Hippocampal formation (tissue), 2 donors: ENCODE measurements at places on chromosomes 7 and 10.

- DNase-seq = no peak
Observed at GRCh38 chr10:73232887-73233286, 14.2 kb downstream of the DNAJC9 start.

DNA sequence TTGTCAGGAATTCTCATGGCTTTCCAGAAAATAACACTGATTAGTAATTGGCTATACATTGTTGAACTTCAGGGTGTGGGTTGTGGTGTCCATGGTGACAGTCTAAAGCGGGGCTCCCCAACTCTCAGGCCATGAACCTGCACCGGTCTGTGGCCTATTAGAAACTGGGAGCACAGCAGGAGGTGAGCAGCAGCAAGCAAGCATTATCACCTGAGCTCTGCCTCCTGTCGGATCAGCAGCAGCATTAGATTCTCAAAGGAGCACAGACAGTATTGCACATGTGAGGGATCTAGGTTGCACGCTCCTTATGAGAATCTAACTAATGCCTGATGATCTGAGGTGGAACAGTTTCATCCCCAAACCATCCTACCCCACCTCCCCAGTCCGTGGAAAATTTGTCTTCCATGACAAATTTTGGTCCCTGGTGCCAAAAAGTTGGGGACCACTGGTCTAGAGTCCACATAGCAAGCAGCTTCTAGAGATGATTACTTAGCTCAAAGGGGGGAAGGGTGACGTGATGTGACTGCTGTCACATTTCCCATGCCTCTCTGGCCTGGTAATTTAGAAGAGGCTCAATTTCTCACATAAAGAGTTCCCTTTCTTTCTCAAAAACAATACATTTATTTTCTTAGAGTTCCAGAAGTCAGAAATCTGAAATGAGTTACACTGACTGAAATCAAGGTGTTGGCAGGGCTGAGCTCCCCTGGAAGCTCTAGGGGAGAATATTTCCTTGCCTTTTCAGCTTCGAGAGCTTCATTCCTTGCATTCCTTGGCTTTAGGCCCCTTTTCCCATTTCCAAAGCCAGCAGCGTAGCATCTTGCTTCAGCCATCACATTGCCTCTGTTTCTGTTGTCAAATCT, 17.6 kb upstream of the FAM221A start:
- no peak for DNase-seq

DNA sequence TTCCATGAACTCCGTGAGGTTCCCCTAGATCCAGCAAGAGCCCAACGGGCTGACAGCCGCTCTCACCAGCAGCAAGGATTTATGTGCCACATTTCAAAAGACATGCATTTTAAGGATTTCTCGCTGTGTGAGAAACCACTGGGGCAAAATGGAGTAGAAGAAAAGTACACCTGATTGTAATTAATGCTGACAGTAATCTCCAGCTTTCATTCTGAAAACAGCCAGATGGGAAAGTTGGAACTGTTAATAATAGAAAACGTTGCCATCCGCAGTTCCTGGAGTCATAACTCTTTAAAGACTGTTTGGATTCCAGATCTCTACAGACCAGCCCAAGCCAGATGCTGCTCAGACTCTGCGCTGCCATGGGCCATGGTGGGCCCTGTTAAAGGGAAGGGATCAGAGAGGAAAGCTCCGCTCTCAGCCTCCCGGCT, 216.9 kb upstream of the GLI3 start:
- no peak for DNase-seq

- DNase-seq = no peak
Observed at GRCh38 chr7:28409716-28410627, 2.3 kb upstream of the CREB5 start.

- peak; percentile 17 for DNase-seq
Observed at GRCh38 chr7:123916240-123916724, 8.8 kb upstream of the SPAM1 start.

DNA sequence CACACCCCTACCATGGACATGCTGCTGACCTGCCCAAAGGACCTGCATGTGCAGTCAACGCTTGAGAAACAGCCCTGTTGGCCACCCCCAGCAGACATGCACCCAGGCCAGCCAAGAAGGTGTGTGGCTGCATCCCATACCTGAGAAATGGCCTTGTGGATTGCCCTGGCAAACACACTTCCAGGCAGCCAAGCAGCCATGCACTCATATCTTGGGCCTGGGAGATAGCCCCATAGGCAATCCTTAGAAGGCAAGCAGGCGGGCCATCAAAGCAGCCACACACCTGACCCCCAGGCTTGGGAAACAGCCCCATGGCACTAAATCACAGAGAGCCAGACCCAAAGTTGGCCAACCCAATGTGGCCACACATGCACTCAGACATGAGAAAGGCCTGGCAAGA, 4.9 kb upstream of the AKR1B1 start:
- no peak for DNase-seq

DNA sequence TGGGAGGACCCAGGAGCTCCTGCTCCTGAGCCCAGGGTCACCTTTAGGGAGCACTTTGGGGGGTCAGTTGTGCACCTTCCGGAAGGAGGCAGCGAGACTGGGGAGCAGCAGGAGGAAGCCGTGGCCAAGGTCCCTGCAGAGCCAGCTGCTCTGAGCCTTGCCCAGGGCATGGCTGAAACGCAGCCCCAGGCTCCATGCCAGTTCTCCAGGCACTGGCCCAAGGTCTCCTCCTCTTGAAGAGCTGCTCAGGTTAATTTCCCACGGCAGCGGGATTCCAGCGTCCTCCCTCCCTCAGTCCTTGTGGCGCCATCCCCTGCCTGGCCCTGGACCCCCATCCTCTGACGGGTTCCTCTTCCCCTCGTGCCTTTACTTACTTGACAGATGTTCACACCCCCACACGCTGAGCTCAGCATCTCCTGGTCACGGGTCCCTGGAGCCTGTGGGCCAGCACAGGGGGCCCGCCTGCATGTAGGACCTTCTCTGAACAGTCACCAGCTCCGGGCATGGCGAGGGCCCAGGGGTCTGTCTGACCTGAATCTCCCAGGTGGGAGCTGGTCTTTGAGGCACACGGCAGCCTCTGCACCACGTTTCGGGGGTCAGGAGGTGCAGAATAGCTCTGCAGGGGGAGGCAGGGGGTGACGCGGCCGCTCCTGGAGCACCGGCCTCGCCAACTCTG, 16.7 kb upstream of the CFAP46 start:
- DNase-seq = no peak

DNA sequence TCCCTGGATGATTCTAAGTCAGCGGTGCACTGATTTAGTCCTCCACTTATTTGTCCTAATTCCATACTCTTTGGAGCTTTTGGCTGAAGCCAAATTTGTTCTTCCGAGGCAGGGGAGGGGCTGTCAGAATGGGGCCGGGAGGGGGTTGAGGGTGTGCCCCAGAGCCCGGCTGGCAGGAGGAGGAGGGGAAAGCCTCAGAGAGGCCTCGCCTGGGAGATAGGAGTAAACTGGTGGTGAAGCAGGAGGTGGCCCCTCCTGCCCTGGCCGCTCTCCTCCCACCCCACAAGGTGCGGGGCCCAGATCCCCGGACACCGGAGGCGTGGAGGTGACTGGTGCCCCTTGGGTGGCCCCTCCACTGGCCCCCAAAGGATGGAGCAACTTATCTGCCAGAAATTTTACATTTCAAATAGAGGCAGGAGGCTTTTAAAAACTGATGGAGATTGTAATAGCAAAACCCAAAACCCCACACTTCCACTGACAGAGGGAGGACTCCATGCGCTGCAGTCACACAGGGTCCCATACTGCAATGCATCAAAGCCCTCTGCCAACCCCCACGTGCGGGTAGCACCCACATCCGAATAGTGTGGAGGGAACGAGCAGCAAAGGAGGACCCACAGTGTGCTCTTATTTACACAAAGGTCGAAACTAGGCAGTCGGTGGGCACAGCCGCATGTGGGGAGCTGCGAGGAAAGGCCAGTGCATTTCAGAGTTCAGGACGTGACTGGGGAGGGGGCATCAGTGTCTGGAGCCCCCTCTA, 61.9 kb downstream of the CAMK2B start:
- no peak for DNase-seq

DNA sequence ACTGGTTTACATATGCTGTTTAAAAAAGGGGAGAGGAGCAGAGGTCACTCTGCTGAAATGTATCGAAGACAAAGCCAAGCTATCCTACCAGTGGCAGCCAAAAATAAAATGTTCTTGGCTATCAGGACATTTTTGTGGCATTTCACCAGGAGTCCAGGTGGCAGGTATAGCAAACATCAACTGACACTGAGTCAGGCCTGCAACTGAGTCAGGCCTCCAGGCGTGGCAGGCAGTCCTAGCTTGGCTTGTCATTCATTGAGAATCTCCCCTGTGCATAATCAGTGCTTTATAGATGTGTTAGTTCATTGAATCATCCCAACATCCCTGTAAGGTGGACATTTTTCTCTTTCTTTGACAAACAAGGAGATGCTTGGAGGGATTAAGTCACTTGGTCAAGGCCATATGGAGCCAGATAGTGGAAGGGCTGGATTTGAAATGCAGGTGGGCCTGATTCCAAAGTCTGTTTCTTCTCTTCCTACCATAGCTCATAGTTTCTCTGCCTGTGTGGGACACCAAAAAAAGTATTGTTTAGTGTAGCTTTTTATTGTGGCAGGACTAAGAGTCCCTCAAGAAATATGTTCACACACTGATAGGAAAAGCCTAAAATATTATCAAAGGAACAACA, 4.3 kb downstream of the DYNC1I1 start:
- DNase-seq = no peak

- no peak for DNase-seq
Observed at GRCh38 chr10:21475393-21475792, 50.1 kb downstream of the SKIDA1 start.

GRCh38 chr7:123372368-123372767, 162.0 kb downstream of the IQUB start:
- no peak for DNase-seq

- DNase-seq = no peak
Observed at GRCh38 chr7:101984133-101984879, 166.9 kb downstream of the CUX1 start.

DNA sequence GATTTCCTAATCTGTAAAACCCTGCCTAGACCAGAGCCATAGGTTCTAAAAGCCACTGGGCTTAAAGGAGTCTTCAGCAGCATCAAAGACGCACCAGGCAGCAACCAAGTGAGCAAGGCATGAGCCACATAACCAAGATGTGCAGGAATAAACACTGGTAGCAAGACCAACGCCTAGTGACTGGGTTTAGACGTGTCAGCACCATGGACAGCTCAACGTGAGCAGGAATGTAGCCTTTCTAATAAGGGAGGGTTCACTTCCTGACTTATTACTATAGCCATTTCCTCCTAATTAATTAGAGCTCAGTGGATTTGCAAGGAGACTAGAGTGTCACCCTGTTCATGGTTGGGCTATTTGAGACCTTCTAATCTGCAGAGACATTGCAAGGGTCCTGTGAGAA, 223.7 kb downstream of the LHFPL3 start:
- no peak for DNase-seq

GRCh38 chr10:70557086-70557845, 45.3 kb downstream of the PRF1 start:
- no peak for DNase-seq

DNA sequence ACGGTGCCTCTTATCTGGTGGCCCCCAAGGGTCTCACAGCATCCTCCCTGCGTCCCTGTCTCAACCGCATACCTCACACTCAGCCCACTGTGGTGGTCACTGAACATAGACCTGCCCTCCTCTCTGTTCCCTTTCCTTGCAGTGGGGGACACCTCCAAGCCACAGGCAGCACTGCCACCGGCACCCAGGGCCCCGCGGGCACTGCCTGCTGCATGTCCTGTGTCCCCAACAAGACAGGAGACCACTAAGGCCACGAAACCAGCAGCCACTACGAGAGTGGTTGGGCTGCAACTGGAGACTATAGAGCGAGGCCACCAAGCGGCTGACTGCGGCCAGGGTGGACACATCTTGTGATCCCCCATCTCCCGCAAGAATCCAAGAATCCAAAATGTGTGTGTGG, 15.3 kb downstream of the BRI3 start:
- DNase-seq = no peak

DNA sequence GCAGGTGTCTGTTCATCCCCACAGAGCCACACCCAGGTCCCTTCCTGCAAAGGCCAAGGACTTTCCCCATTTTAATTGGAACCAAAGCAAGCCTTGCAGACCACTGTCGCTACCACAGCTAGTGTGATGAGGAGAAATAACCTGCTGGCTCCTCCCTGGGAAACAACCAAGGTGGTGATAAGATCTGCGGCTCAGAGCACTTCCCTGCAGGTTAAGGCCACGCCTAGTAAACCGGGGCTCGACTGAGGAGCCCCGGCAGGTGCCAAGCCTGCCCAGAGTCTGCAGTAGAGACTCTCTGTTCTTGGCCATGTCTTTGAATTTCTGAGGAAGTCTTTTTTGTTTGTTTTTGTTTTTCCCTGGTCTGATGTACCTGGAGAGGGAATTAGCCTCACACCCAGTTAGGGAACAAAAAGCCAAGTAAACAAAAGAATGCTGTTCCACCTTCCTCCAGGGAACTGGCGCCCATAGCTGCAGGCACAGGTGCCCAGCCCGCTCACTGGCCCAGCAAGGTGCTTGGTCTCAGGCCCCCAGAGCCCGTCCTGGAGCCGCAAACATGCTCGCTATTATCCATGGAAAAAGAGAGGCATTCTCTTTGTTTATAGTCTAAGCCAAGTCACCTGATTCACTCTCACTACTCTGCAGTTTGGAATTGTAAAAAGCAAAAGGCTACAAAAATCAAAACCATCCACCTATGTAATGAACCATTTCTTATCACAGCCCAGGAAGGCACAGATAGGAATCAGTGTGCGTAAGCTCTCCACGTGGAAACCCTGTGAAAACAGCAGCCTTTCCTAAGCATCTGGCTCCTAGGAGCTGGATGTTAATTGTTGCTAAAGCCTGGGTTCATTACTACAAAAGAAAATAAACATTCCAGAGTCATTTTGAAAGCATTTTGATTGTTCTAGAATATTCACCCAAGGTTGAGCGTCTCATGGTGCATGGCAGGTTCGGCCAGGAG, 2.7 kb downstream of the GPR146 start:
- no peak for DNase-seq

GRCh38 chr10:3350617-3351258, 178.2 kb upstream of the PITRM1 start:
- no peak for DNase-seq

- no peak for DNase-seq
Observed at GRCh38 chr10:88190123-88190522, 326.7 kb downstream of the PTEN start.

GRCh38 chr7:137169282-137169698, 174.2 kb downstream of the PTN start:
- DNase-seq = peak; percentile 51
